Inflammatory macrophage (primary cell): ENCODE measurements at places on chromosomes 4 and X.

DNA sequence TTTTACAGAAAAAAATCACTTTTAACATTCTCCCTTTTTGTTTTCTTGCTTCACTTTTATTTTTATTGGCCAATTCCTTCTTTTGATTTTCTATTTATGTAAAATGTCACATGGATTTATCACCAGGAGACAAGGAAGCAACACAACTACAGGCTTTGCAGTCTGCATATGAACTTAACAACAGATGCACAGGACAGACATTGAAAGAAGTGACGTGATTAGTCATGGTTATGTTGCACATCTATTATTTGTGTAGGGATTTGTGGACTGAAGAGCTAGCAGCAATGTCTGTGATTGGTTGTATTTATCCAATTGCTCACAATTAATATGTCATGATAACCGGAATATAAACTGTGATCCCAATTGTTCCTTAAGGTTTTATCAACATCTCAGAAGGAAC lies 147.8 kb upstream of the KLF3 start:
- no peak for DNase-seq

GRCh38 chr4:6746721-6747293 lies 30.8 kb downstream of the BLOC1S4 start:
- DNase-seq: no peak

GRCh38 chr4:156677131-156677531 lies 294.5 kb downstream of the PDGFC start:
- no peak for DNase-seq

DNA sequence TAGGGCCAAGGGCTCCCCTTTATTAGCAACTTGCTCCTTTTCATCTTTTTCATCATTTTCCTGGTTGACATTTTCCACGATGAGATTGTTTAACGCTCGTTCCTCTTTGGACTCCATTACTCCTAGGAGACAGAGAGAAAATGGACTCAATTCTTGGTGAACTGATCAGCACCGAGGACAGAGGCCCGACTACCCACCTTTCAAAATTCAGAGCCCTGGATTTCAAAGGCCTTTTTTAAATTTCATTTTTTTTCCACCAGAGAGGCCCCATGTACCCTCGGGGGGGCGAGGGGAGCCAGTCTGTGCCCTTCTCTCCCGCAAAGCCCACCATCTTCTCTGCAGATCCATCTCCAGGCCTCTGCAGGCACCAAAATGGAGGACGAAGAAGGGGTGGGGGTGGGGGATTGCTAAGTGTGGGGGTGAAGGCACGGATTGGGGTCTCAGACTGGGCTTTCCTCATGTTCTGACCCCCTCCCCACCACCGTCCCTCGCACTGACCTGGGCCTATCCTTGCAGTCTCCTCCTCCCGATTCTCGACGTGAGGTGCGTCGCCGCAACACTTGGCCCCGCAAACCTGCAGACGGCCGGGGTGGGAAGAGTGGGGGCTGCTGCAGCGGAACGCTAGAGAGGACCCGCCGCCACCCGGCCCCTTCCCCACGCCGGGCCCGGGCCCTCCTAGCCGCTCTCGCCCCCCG lies 783 bp downstream of the BEX2 start:
- no peak for DNase-seq

GRCh38 chrX:63809173-63809572 lies 24.2 kb upstream of the ARHGEF9 start:
- no peak for DNase-seq

GRCh38 chrX:83509254-83509801 lies 1.2 kb downstream of the POU3F4 start:
- no peak for DNase-seq

GRCh38 chrX:9644335-9644734 lies 121.3 kb downstream of the GPR143 start:
- no peak for DNase-seq

- no peak for DNase-seq
These were observed 146.8 kb upstream of the RBPJ start for GRCh38 chr4:26174027-26174426.

- no peak for DNase-seq
These were observed 583.9 kb downstream of the NLGN4X start for GRCh38 chrX:5644776-5645175.

GRCh38 chrX:72115380-72115779 lies 16.3 kb downstream of the RTL5 start:
- no peak for DNase-seq
